Spinal cord (tissue), 10 donors: ENCODE measurements at places on chromosomes 2 and 18.
A peak's percentile ranks its signal among the peaks of the same experiment; 100 is the strongest.

- DNase-seq, result no peak
Measured at GRCh38 chr2:218566296-218566695, 1.9 kb downstream of the USP37 start.

GRCh38 chr2:105090091-105090490 lies 52.2 kb downstream of the MRPS9 start:
- no peak for DNase-seq

DNA sequence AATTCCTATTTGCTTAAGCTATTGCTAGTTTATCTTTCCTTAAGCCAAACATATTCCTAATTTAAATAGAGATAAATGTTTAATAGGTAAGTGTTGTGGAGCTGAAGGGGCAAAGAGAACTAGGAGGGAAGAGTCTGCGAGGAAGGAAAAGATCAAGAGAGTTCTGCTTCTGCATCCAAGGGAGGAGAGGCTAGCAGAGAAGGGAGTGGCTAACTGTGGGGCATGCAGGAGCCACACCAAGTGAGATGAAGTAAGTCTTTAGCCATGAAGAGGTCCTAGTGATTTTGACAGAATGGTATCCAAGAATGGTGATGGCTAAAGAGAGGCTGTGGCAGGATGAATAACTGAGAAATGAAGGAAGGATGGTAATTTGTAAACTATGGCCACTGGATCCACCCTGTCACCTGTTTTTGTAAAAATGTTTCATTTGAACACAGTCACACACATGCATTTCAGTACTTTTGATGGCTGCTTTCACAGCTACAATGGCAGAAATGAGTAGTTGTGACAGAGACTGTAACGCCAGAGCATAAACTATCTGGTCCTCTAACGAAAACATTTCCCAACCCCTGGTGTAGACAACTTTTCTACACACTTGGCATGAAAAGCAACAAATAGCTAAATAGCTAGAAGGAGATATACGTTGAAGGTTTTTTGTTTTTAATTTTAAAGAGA lies 15.6 kb downstream of the TPGS2 start:
- DNase-seq, result no peak

DNA sequence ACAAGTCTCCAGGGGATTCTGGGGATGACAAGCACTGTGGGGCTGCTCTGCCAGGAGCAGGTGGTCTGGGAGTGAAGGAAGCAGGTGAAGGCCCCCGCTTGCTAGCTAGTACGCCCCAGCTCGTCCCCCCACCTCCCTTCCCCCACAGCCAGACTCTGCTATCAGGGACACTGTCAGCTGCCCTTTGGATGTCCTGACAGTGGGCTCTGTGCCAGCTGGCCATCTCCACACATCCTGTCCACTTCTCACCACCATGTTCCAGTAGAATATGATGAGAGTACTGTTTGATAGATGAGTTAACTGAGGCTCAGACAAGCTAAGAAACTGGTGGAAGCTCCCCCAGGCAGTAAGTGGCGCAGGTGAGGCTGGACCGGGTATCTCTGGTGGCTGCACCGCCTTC lies 276.2 kb downstream of the CELF4 start:
- no peak for DNase-seq

DNA sequence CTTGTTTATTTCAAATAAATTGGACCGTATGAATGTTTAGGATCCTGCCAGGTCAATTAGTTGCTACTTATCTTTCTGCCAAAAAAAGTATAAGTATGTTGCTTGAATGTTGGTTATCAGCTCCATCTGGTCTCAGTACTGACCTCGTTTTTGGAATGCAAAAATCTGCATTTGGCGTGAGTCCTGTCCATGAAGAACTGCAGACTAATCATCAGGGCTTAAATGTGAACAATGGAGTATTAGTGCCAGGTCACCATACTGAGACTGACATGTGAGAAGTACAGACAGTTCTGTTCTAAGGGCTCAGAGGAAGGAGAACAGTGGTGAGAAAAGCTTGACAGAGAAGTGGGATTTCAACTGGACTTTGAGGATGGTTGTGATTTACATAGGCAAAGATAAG lies 393.1 kb upstream of the SLC14A2 start:
- no peak for DNase-seq

DNA sequence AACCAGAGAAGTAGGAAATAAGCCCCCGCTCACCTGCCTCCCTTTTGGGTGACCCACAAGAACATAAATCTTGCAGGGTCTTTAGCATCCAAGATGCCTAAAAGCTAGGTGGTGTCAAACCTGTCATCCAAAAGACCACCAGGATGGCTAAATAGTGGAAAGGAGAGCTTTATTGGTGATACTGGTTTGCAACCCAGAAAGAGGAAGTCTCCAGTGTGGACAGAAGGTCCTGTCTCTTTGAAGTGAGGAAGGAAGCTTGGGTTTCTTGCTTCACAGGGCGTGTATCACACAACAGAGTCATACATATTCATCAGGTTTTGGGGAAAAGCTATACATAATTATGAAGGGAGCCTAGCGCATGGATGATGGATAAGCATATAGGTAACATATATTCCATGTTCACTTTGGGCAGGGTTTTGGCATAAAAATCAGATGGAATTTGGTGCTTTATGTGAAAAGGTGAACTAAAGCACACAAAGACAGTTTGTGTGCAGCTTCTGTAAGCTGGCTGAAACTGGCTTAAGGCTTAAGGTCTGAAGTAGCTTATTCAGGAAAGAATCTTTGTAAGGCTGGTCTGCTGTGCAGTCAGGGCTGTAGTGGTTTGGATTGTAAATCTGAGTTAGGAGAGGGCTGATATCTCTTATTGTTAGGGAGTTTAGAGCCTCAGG lies 102.2 kb upstream of the MSH2 start:
- DNase-seq, result no peak

- DNase-seq, result no peak
Measured at GRCh38 chr2:138565230-138565598, 63.6 kb downstream of the SPOPL start.

DNA sequence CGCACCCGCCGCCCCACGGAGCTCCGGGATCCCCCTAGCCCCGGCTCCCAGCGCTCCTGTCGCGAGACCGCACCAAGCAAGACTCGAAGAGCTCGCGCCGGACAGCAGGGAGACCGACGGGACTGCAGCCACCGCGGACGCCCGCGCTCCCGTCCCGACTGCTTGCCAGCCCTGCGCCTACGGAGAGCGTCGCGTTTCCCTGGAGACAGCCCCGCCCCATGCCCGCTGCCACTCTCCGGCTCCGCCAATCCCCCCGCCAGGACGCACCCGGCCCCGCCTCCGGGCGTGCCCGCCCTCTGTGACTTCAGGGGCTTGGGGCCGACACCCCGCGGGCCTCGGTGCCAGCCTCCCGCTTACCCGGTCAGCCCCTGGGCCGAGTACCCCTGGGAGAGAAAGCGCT lies at the start of gene ANKMY1:
TSS of gene ANKMY1 (minus strand) at position 181 of the 400 bp plus-strand sequence. CDS start 653 bp downstream, outside the sequence.
- no peak for DNase-seq

DNA sequence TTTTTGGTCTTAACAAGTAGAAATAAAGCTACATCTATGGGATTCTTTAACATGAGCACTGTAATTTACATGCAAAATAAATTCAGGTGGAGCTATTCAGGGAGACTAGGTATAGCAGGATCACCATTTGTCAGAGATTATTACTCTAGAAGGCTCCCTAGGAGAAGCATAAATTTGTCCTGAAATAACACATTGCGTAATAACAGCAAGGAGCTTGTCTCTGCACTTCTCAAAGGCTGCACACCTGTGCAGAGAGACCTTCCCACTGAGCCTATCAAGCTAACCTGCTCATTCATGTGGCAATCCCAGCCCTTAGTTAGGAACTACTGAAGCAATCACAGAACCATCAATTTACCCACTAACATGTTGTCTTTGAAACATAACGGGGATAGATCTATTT lies 437.4 kb upstream of the MC4R start:
- DNase-seq, result no peak

DNA sequence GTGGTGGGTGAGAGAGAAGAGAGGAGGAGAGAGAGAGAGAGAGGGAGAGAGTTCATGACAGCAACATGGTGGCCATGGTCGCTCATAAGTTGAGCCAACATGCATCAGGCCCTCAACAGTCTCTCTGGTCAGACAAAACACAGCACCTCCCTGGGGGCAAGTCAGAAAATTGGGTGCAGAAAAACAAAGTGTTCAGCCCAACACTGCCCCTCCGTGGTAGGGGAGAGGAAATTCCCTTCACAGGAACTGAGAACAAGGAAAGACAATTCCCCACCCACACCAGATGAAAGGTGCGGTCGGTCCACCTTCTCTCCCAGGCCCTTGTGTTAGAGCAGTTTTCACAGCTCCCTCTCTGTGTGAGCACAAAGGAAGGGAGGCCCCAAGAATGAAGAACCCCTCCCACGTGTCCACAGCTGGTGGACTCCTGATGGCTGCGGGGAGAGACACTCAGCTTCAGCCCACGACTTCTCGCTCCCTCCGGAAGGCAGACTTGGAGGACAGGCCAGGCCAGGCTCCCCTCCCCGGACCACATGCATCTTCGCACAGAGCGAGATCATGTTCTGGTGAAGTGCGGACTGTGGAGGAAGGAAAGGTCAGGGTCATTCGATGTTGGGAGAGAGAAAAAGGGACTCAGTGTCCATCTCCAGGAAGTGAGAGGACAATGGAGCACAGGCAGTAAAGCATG lies 181.7 kb downstream of the ANAPC1 start:
- DNase-seq, result peak; percentile 6

DNA sequence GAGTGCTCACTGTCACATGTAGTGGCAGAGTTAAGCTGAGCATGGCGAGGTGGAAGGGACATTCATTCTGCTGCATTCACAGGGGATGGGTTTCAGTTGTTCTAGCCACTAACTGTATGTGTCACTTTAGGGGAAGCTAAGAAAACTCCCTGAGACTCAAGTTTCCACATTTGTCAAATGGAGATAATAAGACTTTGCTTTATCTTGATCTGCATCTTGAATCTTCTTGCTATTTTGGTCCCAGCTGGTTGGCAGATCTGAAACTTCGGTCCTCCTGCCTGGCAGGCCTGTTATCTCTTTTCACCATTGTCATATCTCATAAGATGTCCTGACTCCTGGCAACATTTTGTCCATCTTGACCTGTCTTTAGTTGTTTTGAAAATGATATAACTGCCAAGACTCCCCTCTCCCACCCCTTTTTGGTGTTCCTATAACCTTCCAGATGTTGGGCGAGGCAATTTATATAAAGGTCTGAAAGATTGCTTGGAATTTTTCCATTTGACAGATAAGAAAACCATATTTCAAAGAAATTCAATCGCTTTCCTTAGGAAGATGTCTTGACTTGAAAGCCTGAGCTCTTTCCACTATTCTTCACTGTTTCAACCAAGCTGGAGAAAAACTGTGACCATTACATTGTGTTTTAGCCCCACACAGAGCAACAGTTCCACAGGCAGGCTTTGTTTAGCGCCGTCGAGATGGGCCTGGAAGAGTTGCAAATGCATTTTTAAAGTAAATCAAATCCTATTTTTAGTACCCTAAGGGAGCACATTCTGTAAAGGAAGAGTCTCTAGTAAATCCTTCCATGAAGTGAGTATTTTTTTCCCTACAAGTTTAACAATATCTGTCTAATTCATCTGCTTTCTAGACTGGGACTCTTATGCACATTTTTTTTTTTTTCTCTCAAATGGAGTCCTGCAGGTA lies 33.4 kb downstream of the MYCN start:
- no peak for DNase-seq

GRCh38 chr18:73980289-73980979 lies 167.2 kb downstream of the FBXO15 start:
- DNase-seq, result no peak

GRCh38 chr2:98308532-98308931 lies 37.7 kb upstream of the CNGA3 start:
- no peak for DNase-seq

DNA sequence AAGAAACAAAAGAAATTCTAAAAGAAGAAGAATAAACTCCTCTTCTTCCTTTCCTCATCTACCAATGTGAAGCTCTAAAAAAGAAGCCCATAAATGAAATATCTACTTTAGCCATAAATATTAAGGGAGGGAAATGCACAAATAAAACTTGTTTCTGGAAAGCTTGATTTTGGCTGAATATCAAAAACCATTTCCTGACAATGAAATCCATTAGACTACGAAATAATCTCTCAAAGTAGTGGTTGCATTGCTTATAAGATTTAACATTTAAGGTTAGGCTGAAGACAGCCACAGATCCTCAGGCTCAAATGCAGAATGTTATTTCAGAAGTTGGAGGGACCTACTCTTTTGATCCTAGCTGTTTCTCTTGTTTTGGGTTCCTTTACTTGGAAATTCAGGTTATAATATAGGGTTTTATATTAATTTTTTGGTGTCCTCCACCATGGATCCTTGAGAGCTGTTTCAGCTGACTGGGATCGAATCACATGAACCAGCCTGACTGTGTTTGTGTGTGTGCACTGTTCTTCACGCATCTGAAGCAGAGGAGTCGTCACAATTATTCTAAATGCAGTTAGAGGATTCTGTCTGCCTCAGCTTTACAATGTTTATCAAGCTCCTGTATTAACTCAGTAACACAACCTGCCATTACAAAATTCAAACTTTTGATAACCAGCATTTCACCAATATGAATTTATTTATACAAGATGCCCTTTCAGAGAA lies 474.8 kb downstream of the ARHGAP15 start:
- DNase-seq, result peak; percentile 30

- no peak for DNase-seq
Measured at GRCh38 chr18:77635858-77636257, 386.2 kb downstream of the GALR1 start.

DNA sequence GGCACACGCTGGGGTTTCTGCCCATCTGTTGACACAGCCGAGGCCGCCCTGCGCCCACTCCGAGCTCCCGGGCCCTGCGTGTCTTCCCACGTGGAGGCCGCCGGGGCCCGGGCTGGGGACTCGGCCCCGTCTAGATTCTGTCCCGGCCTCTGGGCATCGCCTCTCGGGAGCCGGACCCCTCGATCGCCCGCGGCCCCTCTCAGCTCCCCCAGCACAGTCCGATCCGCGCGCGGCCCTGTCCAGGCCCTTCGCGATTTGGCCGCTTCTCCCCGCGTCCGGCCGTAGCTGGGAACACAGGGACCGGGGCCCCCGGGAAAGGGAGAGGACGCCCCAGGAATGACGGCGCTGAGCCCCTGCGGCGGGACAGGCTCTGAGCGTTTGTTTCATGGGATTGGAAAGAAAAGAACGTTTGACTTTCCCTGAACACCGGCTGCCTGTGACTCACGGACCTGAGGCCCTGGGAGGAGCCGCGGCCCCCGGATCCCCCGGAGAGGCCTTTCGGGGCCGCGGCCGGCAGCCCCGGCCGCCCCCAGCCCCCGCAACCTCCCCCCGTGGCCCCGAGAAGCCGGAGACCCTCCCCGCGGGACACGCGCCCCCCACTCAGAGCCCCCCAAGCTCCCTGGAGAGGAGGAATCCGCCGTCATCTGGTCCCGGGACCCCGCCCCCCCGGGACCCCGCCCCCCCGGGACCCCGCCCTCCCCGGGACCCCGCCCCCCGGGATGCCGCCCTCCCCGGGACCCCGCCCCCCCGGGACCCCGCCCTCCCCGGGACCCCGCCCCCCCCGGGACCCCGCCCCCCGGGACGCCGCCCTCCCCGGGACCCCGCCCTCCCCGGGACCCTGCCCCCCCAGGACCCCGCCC lies 62.7 kb upstream of the CTDP1 start:
- DNase-seq, result no peak

GRCh38 chr2:238235856-238236255 lies 4.0 kb downstream of the HES6 start:
- DNase-seq, result no peak

DNA sequence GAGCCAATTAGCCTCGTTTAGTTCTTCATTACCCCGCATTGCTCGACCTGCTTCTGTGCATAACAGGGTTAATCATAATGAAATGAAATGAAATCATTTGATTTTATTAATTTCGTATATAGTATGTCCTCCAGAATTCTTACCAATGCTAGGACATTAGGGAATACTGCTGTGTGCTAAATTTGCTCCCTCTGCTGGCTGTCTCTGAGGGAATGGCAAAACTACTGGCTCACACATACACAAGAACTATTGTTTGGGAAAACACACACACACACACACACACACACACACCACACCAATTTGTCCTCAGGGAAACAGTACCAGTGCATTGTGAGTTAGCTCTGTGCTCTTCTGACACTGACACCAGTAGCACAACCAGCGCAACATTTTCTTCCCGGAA lies 273.3 kb upstream of the TCF4 start:
- DNase-seq, result no peak
